GOT3 (cell line): ENCODE measurements at places on chromosomes 6 and 20.

DNA sequence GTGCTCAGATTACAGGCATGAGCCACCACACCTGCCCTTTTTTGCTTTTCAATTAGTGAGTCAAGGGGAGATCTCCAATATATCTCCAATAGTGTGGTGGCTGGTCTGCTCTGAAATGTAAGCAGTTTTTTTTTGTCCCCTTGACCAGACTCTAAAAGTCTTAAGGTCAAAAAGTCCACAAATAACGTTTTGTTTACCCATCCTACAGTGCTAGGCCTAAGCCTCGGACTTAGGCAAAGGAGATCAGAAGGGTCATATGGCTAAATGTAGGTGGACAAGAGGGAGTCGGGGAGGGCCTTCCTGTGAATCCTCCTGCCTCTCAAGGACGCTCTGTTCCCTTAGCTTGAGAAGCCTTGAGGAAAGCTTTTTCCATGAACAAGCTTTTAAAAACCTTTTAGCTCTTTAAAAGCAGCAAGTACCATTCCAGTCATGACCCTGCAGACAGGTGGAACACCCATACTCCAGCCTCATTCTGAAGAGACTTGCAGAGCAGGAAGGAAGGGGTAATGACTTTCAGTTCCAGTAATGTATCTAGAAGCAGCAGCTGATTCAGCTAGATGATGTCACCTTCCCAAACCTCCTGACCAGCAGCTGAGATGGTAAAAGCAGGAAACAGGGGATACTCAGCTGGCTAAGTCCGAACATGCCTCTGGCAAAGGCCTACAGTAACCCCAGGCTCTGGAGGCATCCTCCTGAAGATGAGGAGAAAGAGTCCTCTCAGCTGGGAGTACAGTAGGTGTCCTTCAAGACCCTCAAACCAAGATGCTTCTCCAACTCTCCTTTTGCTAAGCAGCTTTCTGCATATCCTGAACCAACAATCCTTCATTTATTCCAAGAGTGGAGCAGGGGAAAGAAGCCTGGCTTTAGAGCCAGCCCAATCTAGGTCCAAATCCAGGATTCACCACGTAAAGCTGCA, 23.6 kb downstream of the BCL2L1 start:
- no peak for DNase-seq

GRCh38 chr20:57995381-57995977, 233.0 kb downstream of the ANKRD60 start:
- DNase-seq = no peak

DNA sequence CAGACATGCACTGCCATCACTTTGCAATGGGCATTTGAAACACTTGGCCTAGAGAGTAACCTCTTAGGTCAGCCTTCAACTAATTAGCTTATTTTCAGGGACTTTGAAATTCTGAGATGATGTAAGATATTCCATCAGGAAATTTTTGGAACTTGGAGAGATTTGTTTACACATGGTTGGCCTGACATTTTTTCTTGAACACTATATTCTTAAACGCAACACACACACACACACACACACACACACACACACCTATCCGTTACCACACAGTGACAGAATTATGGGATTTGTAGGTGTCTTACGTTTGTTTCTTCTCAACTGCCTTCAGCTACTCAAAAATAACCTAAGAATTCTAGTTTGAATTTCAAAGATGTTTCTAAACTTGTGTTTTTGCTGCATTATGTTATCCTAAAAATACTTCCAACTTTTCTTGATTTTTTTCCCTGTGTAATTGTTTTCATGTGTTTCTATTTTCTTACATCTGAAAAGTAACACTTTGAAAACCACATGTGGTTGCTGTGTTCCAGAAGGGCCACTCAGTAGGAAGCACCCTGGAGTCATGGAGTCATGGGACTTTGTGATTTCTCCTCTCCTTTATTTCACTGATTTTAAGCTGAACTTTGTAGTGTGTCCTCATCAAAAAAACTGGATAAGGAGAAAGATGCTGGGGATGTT, 31.9 kb downstream of the MARCKS start:
- DNase-seq = no peak

GRCh38 chr6:44044154-44044539, 83.1 kb downstream of the MRPL14 start:
- DNase-seq = no peak

- DNase-seq = no peak
Measured at GRCh38 chr6:161227004-161227960, 46.6 kb downstream of the AGPAT4 start.

DNA sequence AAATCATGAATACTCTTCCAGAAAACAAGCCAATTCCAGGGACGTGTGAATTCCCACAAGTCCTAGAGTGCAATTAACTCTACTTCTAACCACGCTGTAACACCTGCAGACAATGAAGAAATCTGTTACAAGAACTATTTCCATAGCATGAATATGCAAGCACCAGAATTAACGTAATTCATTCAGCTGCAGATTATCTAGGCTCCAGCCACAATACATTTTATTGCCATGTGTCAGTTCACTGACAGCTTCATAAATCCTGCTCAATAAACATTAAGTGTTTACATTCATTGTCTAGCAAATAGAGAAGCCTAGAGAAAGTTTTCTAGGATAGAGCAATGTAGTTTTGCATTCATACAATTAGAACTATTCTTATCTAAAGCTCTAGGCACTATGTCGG, 1348.5 kb downstream of the GRIK2 start:
- no peak for DNase-seq

DNA sequence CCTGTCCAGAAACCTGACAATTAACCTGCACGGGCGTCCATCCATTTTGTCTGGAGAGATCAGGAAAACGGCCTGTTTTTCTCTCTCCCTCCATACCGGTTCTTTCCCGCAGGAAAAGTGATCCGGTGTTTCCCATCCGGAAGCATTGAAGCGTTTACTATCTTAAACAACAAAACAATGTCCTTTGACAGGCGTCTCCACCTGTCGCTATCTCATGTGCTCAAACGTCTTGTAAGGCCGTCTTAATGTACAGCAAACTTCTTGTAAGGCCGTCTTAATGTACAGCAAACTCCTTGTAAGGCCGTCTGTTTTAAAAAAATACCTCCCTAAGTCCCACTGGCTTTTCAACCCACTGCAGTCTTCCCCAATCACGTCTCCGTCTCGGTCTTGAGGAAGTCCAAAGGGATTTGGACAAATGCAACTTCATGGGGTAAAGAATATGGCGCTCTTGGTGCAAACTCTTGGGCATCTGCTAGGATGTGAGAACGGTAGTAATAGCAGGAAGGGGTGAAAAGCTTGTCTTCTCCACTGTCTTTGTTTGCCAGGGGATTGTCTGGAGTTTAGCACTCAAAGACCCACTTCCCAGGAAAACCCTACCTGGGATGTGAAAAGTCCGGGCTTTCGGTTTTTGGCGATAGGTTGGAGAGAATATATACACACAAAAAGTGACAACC, 29.9 kb upstream of the TRIM27 start:
- DNase-seq = no peak

GRCh38 chr20:44068316-44069201, 118.4 kb downstream of the JPH2 start:
- no peak for DNase-seq

GRCh38 chr20:54047720-54048119, 22.7 kb downstream of the BCAS1 start:
- DNase-seq = no peak

DNA sequence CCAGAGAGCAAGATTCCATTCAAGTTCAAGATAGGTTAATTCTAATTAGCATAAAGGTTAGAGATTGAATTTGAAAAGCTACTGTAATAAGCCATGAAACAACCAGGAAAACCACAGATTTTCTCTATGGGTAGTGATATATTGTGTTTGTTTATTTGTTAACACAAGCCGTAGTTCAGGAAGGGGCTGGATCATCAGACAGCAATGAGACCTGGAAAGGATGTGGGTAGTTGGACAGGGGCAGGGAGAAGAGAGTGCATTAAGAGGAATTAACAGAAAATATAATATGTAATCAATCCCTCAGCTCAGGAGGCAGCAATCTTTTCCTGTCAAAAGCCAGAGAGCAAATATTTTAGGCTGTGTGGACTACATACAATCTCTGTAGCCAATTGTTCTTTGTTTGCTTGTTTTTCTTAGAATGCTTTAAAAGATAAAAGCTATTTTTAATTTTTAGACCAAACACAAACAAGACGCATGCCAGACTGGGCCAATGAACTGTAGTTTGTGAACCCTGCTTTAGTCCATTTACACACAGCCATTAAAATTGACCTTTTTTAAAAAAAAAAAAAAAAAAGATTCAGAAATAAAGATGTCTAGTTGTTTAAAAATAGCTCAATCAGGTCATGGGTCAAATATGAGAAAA, 398.7 kb upstream of the MARCKS start:
- no peak for DNase-seq

DNA sequence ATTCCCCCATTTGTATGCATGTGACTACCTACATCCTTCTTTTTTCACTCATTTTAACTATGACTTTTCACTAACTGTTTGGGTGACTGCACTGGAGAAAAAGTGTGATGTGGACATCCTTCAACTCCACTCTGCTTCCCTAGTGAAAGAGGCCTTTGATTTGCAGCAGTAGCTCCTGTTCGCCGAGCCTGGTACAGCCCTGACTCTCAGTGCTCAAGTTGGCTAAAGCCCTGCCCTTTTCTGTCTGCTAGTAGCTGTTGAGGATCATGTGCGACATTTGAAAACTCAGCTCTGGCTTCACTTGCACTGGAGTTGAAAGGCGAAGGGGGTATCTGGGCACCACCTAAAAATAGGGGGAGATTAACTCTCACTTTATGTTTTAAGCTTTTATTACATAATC, 42.1 kb downstream of the DAAM2 start:
- no peak for DNase-seq

GRCh38 chr6:50249493-50249892, 199.8 kb upstream of the DEFB112 start:
- no peak for DNase-seq

- no peak for DNase-seq
Measured at GRCh38 chr6:56555438-56555872, 87.2 kb downstream of the DST start.

- DNase-seq = no peak
Measured at GRCh38 chr6:166566026-166567011, 20.2 kb downstream of the RAMACL start.

DNA sequence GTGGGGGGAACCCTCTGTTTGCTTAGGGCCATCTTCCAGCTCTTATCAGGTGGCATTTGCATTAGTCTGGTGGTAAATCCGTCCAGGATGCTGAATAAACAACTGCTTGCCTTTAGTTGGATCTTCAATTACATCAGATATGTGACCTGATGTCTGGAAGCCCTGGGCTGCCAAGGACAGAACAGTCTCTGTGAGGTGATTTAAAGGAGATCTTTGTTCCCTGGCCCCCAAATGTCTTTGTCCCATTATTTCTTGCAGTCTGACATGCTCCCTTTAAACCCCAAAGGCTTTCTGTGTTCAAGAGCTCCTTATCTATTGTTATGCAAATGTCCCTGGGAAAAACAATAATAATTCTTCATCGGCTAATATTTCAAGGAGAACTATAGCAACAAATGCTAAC, 84.6 kb upstream of the SPTLC3 start:
- no peak for DNase-seq

- DNase-seq = no peak
Measured at GRCh38 chr6:135235716-135236115, 54.6 kb downstream of the MYB start.

DNA sequence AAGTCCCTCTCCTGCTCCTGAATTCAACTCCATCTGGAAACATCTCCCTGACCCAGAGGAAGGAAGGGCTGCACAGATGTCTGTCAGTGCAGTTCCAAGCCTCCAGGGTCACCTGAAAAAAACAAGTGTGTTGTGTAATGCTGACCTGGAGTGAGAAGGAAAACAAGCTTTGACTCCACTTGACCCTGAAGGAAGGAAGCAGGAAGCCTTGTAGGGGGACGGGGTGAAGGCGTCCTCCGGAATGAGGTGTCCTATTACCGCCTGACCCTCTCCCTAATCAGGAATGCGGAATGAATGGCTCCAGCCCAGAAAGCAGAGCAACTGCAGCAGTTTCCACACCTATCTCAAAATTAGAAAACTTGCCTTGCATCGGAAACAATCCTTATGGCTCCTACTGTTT, 13.9 kb upstream of the ADGRF5 start:
- DNase-seq = no peak

DNA sequence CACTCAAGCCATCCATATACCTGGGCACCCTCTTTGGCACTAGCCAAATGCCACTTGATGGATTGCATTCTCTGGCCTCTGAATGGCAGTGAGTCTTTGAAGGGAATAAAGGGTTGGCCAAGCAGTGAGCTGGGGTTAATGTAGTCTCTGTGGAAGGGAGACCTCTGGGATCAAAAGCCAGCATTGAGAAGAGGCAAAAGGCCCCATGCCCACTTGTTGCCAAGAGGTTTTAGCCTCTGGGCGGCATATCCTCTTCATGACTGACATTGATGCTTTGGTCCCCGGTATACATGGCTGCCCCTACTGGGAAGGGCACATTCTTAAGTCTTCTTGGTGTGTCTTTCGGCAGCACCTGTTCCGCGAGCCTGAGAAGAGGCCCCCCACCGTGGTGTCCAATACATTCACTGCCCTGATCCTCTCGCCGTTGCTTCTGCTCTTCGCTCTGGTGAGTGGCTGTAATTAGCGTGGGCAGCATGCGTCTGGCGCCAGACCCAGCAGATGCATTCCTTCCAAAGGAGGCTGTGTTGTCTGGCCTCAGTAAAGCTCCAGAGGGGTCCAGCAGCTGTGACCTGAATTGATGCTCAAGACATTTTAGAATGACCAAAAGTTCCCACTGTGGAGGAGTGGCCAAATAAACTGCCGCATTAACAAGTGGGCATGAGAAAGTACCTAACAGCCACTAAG, 29.5 kb downstream of the GHRH start:
- DNase-seq = no peak

DNA sequence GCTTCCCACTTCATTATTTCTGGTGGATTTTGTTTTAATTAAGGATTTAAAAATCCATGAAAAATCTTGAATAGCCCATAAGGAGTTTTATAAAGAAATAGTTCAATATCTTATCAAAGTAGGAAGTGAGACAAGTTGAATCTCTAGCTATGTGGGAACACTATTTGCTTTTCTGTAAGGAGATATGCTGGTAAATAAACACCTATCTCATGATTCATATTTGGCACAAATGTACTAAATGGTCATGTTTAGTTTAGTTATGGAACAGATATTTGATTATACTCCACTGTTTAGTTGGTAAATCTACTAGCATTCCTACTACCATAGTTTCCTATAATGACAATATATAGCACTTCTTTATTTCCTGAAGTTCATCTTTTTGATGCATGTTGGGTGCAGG, 239.9 kb upstream of the CEP162 start:
- no peak for DNase-seq

- no peak for DNase-seq
Measured at GRCh38 chr6:57162516-57162915, 9.6 kb upstream of the BAG2 start.

DNA sequence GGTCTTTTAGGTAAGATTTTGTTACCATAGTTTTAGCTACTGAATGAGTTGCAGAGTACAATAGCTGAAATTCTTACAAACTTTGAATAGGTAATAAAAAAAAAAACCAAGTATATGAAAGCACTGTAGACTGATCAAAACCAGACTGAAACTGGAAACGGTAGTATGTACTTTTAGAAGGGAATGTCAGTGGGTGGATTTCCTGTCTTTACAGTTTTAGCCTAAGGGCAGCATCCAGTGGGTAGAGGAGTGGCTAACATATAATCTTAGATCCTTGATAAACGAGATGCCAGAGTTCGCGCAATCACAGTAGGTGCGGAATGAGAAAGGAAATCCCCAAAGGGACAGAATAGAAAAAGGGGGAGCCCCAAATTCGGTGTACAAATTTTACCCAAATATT, 385.9 kb upstream of the RUNX2 start:
- no peak for DNase-seq
